Mesothelial cell of epicardium (in vitro differentiated cells): ENCODE measurements at places on chromosomes 5 and 9. TPM values are rescaled to one million over a fixed set of nuclear protein-coding genes. Genes with fewer than 3 reads are reported as not detected.

Gene PIP5K1B
- 0.87 to 1.4 TPM (median 1.3 TPM) in 3 replicates for total RNA-seq

Gene GALNT12
- 10.1 to 10.6 TPM (median 10.3 TPM) in 3 replicates for total RNA-seq

Gene F12
- total RNA-seq, result 2.1 to 2.7 TPM (median 2.3 TPM) in 3 replicates

Gene LIX1
- 9.9 to 12.0 TPM (median 10.7 TPM) in 3 replicates for total RNA-seq

Gene ARHGEF39
- 6.3 to 8.0 TPM (median 6.5 TPM) in 3 replicates for total RNA-seq

Gene RGMB
- total RNA-seq, result 11.0 to 11.8 TPM (median 11.1 TPM) in 3 replicates

Gene TSLP
- 0.32 to 0.47 TPM (median 0.42 TPM) in 3 replicates for total RNA-seq

Gene GABRA1
- total RNA-seq, result not detected in 3 replicates

DNA sequence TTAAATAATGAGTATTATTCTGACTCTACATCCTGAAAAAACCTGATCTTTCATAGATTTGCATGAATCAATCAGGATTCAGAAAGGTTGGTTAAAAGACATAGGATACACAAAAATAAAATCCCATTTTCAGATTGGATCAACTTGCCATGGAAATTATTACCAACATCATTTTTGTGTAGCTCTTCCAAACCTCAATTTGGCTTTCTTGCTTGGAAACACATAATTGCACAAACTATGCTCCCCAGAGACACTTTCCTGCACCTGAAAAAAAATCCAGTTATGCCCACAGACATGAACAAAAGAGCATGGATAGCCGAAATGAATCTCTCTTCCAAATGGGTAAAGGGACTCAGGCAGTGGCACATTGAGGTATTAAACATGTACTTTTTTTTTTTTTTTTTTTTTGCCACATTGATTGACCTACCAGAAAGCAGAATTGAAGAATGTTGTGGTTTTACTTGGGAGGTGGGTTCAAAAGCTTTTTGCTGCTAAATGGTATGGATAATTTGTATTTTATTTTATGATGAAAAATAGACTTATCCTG, 135.4 kb upstream of the FBN2 start:
- no peak for DNase-seq

GRCh38 chr9:8821910-8822666, 1022.5 kb upstream of the DMAC1 start:
- DNase-seq, result no peak

GRCh38 chr5:133842846-133843611, 125.4 kb downstream of the C5orf15 start:
- no peak for DNase-seq

GRCh38 chr5:111254613-111255012, 30.4 kb downstream of the CAMK4 start:
- DNase-seq, result no peak

GRCh38 chr9:30065888-30066287, 2318.6 kb upstream of the ACO1 start:
- no peak for DNase-seq

- DNase-seq, result no peak
Observed at GRCh38 chr9:83472221-83472665, 66.0 kb downstream of the FRMD3 start.

GRCh38 chr5:38714240-38714639, 131.6 kb upstream of the OSMR start:
- DNase-seq, result no peak

GRCh38 chr5:176948458-176948857, 49.3 kb upstream of the HK3 start:
- no peak for DNase-seq

DNA sequence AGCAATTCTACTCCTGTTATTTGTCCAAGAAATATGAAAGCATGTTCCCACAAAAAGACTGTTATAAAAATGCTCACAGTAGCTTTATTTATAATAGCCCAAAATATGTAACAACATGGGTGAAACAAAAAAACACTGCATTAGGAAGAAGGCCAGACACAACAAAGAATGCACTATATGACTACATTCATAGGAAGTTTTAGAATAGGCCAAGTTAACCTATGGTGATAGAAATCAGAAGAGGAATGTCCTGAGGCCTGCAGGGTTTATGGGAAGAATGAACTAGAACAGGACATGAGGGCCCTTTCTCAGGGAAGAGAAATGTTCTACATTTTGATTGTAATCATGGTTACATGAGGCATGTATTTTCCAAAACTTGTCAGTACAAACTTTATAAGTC, 24.7 kb upstream of the TAS2R1 start:
- DNase-seq, result no peak

- no peak for DNase-seq
Observed at GRCh38 chr9:2132484-2133082, 117.4 kb downstream of the SMARCA2 start.

DNA sequence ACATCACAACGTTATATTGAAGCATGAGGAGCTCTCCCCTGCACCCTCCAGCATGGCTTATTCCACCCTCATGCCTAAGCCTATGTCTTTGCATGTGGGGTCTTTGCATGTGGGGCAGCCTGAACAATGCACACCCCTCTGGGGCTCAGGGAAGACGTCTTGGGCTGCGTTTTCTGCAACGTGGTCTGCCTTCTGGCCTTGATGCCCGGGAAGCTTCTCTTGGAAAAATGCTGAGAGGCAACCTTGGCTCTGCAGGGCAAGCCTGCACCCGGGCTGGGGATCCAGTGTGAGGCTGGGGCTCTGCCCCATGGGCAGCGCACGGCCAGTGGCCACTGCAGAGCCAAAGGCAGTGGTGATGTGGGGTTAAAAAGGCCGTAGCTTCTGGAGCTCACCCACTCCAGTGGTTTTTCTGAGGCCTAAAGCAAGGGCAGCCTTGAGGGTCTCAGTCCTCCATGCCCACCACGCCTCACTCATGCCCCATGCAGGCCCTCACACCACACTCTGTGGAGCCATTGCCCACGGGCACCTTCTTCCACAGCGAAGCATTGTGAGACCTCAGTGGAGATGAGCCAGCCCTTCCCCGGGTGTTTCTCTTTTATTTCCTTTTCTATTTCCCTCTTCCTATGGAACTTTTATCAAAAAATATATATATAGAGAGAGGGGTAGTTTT, 112.2 kb downstream of the MRPL36 start:
- DNase-seq, result no peak

- no peak for DNase-seq
Observed at GRCh38 chr5:169404223-169404622, 103.3 kb upstream of the SLIT3 start.

DNA sequence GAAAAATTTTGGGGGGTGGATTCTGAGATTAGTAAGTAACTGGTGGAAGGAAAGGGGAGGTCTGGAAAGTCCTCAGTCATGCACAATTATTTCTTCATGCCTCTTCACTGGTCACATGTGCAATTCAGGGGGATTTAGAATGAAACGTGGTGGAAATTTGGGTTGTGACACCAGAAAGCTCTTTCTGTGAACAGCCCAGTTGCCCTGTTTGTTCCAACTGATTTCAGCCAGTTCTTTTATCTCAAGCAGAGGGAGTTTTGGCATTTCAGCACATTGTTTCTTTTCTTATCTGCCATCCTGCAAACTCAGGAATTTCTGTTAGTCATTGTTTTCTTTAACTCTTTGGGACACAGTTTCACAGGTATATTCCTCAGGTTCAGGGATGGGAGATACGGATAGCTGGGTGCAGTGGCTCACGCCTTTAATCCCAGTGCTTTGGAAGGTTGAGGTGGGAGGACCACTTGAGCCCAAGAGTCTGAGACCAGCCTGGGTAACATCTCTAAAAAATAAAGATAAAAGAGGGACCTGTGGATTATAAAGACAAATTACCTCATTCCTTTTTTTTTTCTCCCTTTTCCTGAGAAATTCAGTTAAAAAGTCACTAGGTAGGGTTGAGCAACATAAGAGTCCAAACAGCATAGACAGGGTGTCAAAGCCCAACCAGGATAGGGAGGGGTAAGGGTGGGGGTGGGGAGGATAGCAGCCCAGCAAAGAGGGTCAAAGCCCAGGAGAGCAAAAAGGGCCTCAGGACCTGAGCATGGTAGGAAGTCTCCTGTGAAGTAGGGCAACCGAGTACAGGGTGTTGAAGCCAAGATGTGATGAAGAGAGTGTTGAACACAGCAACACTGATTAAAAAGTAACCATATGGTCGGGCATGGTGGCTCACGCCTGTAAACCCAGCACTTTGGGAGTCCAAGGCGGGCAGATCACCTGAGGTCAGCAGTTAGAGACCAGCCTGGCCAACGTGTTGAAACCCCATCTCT, 5.4 kb upstream of the B4GALT1 start:
- DNase-seq, result no peak

DNA sequence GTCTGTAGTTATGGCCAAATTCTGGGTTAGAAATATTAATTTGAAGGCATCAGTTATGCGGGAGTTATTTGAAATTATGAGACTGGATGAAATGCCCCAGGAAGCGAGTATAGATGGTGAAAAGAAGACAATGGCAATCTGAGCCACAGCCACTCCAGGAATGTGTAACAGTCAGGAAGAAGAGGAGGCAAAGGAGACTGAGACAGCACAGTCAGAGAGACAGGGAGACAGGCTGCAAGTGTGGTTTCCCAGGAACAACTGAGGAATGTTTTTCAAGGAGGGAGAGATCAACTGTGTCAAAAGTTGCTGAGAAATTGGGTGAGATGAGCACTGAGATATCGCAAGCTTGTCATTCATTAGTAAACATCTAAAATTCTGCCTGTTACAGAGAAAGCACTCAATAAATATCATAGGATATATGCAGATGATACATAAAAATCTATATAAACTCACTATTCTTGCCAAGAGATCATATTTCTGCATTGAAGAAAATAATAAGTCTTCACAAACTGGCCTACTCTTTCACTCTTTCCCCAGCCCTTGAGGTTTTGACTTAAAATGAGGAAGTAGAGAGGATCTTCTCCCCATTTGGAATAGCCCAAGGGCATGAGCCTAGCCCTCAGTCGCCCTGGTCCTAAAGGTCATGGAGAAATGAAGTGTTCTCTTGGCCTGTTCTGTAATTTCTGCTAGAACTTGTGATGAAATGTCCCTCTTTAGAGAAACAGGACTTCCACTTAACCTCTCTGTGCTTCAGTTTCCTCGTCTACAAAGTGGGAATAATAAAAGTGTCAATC, 48.5 kb upstream of the RLN1 start:
- DNase-seq, result no peak

DNA sequence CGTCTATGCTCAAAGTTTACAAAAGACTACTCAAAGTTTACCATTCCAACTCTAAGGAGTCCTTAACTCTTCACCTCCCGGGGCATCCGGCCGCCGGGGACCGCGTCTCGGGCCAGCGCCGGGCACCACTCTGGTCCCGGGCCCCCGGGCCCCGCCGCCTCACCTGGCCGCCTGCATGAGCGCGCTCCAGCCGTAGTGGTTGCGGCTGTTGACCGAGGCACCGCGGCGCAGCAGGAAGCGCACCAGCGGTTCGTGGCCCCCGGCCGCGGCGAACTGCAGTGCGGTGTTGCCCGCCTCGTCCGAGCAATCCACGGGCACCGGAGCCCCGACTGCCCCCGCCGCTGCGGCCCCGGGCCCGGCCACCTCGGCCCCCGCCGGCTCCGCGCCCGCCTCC, 388 bp downstream of the ANKS6 start:
- DNase-seq, result peak; percentile 63
